ENCODE measurements at places on chromosomes 2 and 18.

- no peak for DNase-seq
Measured at GRCh38 chr2:16933355-16933754, 267.7 kb upstream of the CYRIA start.

- DNase-seq, result no peak
Measured at GRCh38 chr2:121748202-121748601, 7.2 kb upstream of the TSN start.

DNA sequence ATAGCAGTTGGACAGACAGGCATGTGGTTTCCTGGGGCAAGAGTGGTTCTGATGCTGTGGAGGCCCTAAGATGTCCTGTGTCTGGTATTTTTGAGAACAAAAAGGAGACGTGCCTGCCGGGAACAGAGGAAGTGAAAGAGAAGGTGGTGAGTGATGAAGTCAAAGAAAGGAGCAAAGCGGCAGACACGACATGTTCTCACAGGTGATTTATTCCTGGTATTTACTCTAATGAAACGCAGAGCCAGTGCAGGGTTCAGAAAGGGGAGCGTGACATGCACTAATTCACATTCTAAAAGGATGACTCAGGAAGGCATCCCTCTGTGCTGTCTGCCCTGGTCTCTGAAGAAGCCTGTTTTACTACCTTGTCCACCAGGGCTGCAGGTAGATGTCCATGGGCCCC is 211.0 kb downstream of the KCNE4 start:
- DNase-seq, result no peak

- no peak for DNase-seq
Measured at GRCh38 chr18:63177919-63178821, 141.4 kb downstream of the BCL2 start.

GRCh38 chr2:47007223-47007825 is 91.7 kb upstream of the MCFD2 start:
- no peak for DNase-seq

DNA sequence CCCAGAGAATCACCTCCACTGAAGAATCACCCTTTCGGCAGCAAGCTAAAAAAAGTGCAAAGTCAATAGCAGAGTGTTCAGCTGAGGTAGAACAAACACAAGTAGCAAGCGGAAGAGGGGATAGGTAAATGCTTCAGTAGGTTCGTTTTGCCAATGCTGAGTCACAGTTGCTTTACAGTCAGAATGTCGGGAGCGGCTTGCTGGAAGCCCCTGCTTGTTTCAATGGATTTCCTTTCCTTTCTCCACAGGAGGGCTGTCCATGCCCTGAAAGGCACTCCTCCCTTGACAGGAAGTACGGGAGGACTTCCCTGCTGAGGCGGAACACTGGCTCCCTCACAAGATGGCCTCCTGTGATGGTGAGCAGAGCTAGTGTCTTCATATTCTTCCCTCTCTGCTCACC is 146.2 kb upstream of the LYPD1 start:
- DNase-seq, result no peak

DNA sequence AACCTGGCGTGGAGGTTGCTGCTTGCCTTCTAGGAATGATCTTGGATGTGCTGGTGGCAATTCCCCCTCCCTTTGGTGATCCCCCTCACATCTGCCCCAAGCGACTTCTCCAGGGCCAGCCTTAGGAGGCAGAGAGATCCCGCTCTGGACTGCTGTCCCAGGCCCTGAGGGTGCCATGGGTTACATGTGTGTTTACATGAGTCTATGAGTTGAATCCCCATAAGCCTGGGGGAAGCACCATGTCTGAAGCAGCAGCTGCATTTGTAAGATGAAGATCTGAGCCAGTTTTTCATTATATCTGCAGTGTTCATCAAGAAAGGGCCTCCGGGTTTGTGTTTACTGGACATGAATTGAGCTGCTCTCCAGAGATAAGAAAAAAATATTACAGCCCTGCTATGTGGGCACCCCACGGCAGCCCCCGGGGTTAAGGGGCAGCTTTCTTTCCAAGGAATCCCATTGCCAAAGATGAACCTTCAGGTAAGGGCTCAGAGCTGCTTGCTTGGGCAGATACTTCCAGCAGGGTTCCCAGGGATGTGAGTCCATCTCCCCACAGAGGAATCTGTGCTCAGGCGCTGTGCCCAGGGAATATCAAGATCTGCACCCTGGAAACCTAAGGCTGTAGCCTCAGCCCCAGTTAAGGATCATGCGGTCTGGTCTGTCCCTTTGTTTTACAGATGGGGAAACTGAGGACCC is 46.0 kb downstream of the MRPS5 start:
- no peak for DNase-seq

- no peak for DNase-seq
Measured at GRCh38 chr2:197575987-197576386, 60.1 kb downstream of the MOB4 start.

GRCh38 chr2:239195318-239195871 is 205.4 kb downstream of the HDAC4 start:
- no peak for DNase-seq

GRCh38 chr2:54665436-54665856 is 58.0 kb upstream of the EML6 start:
- no peak for DNase-seq

GRCh38 chr2:11865378-11865777 is 118.9 kb downstream of the LPIN1 start:
- DNase-seq, result no peak

Measured in T-helper 2 cell (primary cell).